HuH-7.5 (cell line): ENCODE measurements at places on chromosomes 1 and 21.

GRCh38 chr21:25909341-25909740, 174.6 kb downstream of the GABPA start:
- no peak for DNase-seq

DNA sequence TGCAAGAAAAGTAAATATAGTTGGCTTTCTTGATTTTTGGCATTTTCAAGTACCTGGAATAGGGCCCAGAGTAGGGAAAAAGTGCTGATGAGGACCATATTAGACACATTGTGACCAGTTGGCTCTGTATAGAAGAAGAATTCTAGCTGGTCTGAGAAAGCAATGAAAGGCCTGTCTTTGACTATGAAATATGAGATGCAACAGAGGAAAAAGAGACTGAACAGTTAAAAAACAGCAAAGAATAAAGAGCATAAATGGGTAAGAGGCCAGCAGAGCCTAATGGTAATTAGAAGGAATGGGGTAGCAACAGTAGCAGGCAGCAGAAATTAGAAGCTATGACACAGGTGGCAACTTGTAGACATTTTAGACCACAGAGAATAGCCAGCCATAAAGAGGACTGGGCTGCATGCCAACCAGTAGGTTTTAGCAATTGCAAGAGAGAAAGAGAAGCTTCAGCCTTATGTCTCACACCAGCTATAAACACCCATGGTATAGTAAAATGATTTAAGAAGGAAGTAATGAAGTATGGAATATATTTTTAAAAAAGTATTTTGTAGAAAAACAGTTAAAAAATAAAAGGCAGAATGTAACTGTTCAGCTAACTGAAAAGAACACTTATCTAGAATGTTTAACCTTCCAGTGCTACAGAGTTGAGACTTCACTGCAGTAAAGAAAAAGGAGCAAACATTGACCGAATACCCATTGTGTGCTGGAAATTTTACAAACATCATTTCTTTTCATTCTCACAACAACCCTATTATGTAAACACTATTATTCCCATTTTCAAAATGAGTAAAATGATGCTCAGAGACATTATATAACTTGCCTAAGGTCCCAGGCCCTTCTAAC, 114.1 kb downstream of the LHX4 start:
- no peak for DNase-seq

- peak; percentile 70 for DNase-seq
These were observed 60.3 kb downstream of the CD46 start for GRCh38 chr1:207811920-207812720.

DNA sequence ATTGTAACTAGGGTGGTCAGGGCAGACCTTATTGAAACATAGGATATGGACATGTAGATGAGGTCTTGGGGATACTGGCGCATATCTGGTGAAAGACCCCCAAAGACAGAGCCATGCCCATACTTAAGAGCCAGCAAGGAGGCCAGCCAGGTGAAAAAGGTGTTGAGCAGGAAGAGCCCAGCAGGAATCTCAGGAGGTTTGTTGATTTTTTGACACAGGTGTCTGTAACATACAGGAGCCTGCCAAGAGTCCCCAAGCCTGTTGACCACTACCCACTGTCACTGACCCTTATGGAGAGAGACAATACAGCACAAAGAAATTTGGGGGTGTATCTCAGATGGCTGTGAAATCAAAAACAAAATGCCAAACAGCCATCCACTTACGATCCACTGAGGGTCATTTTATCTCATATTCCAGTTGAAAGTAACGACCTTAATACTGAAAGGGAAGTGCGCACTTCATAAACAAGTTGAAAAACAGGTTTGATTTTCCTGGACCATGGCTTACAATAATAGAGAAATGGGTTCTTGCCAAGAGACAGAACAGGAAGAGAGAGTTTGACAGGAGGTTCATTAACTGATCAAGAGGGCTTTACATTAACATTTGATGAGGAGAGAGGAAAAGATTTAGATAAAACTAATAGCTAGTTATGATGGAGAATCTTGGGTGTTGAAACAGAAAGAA, 163.6 kb downstream of the GLUL start:
- no peak for DNase-seq

DNA sequence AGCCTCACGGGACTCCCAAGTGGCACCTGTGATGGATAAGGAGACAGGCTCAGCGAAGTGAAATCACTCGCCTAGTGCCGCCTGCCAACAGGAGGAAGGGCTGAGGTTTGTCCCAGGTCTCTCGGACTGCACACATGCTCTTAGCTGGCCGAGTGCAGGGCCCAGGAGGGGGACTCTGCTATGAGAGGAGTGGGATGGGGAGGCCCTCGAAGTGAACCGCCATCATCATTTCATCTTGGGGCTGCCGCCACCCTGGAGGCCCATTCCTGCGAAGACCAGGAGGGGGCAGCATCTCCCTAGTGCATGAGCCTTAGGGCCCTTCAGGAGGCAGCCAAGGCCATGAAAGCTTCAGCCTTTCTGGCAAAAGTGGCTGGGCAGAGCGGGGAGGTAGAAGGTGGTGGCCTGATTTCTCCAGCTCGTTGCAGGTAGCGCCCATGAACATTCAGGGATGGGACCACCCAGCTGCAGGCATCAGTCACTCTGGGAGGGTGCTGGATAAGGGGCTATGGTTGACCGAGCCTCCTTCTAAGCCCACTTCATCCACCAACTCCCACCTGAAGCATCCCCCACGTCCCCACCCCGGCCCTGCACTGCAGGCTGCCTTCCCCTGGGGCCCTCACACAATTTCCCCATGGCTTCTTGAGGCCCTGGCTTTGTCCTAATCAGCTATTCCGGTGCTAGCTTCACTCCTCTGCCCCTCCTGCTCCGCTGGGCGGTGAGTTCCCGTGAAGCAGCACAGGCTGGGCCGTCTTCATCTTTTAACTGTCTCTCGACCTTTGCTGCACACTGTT, 17.2 kb upstream of the RASSF5 start:
- DNase-seq: peak; percentile 86

DNA sequence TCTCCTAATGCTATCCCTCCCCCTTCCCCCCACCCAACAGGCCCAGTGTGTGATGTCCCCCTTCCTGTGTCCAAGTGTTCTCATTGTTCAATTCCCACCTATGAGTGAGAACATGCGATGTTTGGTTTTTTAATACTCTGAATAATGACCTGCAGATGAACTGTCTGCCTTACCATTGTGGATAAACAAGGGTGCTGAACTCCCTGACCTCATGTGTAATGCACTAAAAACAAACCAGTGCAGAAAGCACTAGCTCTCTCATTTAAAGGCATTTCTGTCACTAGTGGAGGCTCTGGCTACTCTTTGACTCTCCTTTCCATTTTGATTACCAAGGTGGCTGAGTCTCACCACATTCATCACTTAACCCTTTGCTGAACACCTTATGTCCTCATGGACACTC, 23.1 kb upstream of the TRAF3IP3 start:
- DNase-seq: no peak

DNA sequence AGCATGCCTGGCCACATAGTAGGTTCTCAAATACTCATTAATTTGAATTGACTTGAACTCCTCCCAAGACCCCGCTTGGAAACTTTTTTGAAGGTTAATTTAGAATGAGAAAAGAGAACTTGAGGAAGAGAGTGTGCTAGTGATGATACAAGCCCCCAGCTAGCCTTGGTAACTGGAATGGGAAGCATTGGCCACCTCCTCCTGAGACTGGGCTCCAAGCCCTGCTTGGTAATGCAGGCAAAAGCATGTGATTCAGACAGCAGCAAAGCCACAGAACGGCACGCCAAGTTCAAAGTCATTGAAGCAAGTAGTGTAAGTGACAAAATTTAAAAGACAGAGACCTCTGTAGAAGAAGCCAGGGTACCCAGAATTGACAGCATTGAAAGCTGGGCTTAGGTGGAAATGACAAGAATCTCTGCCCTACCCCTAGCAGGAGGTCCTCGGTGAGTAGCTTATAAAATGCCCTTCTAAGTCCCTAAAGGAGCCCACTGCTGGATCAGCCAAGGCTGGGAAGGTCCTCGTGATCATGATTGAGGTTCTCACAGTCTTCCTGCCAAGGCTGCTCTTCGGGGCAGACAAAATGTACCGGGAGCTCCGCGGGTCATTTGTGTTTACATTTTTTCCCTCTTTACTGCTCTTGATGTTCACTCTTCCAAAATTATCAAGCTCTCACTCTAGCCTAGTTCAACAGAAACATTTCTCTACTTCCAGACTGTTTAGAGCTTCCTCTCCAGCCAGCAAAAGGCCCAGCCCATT, 99.4 kb downstream of the TSEN15 start:
- no peak for DNase-seq

GRCh38 chr21:15967661-15968060, 237.9 kb downstream of the USP25 start:
- DNase-seq: no peak

DNA sequence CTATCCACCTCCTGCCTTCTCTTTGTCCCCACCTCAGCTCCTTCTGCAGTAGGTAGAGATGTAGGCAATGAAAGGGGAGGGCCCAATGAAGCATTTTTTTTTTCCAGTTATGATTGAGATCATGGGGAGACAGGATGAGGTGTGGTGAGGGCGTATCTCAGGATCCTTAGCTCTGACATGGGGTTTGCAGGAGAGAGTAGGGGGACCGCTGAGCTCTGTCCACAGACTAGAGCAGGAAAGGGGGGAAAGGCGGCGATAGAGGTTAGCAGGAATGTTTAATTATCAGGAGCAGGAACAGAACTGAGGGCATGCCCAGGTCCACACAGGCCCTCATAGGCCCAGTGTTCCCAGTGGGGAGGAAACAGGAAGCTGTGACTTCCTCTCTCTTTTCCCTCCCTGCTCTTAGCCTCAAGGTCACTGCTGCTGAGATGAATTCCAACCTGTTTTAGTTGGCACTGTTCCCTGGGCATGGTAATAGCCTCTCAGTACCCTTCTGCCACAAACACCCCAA, 901 bp upstream of the RXFP4 start:
- DNase-seq: no peak

DNA sequence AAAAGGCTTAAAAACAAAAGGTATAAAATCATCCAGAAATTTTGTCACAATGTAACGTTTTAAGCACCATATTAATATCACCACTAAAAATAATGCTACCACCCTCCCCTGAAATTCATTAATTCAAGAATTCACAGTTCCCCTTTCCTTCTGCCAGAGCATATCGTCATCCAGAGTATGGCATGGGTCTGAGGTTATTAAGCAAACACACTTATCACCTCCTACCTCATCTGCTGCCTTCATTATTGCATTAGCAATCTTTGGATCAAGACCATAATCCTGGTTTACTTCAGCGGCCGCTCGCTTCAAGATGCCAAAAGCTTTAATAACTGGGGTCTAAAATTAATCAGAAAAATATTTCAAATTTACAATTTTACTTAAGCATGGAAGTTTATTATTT, 6.2 kb downstream of the FH start:
- no peak for DNase-seq

GRCh38 chr1:229570891-229571516, 12.5 kb upstream of the ABCB10 start:
- no peak for DNase-seq

GRCh38 chr1:5269901-5270300, 615.5 kb downstream of the AJAP1 start:
- no peak for DNase-seq

DNA sequence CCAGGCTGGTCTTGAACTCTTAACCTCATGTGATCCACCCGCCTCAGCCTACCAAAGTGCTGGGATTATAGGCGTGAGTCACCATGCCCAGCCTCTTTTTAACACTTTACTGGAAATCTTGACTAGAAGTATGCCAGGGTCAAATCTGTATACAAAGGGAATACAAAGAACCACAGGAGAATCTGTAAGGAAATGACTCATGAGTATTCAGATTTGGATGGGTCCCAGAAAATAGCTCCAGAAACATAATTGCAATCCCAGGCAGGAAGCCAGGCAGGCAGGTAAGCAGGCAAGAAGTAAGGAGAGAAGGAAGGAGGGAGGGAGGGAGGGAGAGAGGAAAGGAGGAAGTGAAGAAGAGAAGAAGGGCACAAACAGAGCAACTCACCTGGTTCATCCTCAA, 22.8 kb upstream of the TIAM1 start:
- no peak for DNase-seq
